ENCODE measurements at places on chromosomes 4 and X. TPM values are rescaled to one million over a fixed set of nuclear protein-coding genes. Genes with fewer than 3 reads are reported as not detected.

DNA sequence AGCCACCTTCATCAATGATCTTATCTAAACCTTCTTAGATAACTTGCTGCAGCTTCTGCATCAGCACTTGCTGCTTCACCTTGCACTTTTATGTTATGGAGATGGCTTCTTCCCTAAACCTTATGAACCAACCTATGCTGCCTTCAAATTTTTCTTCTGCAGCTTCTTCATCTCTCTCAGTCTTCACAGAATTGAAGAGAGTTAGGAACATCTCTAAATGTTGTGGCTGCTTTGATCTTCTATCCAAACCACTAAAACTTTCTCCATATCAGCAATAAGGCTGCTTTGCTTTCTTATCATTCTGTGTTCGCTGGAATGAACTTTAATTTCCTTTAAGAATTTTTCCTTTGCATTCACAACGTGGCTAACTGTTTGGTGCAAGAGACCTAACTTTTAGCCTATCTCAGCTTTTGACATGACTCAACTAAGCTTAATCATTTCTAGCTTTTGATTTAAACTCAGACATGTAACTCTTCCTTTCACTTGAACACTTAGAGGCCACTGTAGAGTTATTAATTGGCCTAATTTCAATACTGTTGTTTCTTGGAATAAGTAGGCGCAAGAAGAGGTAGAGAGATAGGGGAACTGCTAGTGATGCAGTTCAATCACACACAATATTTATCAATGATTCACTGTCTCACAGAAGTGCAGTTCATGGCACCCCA lies 36.1 kb upstream of the CORIN start:
- no peak for DNase-seq

- DNase-seq, result no peak
Measured at GRCh38 chrX:65667503-65668376, at the start of gene MSN. Gene MSN, plus strand, starts transcription at chrX:65667654. Its CDS starts 188 bp downstream, at chrX:65667842.

DNA sequence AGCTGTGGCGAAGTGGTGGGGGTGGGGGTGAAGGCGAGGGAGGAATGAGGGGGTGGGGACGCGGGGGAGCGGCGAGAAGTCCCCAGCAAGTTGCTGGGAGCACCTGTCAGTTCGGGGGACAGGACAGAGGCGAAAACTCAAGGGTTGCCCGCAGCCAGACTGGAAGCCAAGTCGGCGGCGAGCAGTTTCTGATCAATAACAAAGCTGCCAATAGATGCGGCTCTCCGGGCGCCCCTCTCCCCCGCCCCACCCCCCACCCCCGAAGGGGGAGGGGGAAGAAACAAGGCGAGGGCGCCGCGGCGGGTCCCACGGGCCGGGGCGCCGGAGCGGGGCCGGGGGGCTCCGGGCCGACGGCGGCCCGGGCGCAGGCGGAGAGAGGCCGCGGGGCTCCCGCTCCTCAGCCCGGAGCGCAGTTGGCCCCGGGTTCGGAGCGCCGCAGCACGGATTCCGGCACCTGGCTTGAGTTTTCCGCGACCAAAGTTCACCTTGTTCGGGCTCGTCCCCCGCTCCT lies 379 bp downstream of the PDGFC start:
- no peak for DNase-seq

DNA sequence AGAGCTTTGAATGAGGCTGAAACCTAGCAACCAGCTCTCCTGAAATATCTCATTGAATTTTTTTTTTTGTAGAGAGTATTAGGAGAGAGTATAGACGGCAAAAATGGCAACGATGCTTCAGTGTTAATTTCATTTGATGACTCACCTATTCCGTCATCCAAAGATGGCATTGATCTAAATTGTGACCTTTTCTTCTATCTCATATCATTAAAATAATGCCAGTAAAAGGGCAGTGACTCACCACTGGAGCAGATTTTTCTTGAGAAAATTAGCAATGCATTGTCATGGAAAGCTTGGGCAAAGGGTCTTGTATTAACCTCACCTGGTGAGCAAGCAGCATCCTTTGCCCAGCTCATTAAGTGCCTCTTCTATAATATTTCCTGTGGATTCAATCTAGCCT lies 19.6 kb downstream of the VMA21 start:
- DNase-seq, result no peak

USP27X gene
- total RNA-seq, result 2.2 TPM

Measured in bronchial epithelial cell (primary cell).